ENCODE measurements at places on chromosomes 3 and 15.

GRCh38 chr3:8817486-8817885, 48.1 kb upstream of the OXTR start:
- no peak for DNase-seq

DNA sequence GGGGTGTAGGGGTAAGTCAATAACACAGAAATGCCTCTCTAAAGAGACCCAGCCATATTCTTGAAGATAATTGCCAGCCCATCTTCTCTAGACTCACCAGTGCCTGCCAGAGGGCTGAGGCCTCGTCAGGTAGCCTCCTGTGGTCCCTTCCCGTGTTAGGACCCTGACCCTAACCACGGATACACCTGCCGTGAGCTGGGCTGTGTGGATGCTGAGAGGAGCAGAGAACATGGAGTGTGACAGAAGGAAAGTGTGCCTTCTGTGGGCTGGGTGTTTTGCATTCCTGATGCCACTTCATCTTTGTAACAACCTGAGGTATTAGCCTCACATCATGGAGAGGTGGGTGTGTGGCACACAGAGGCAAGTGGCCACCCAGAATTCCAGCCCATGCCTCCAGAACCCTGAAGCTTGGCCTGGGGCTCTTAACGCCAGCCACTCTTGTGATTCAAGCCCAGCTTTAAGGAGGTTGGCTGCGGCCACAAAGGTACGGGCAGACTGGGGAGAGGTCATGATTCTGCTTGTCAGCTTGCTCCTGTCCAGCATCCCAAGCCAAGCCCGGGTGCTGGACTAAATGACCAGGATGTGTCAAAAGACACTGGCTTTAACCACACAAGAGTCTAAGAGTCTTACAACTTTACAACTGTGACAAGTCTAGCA, 21.1 kb upstream of the ABTB1 start:
- no peak for DNase-seq

- no peak for DNase-seq
Observed at GRCh38 chr15:56425976-56426375, 39.0 kb downstream of the MNS1 start.

DNA sequence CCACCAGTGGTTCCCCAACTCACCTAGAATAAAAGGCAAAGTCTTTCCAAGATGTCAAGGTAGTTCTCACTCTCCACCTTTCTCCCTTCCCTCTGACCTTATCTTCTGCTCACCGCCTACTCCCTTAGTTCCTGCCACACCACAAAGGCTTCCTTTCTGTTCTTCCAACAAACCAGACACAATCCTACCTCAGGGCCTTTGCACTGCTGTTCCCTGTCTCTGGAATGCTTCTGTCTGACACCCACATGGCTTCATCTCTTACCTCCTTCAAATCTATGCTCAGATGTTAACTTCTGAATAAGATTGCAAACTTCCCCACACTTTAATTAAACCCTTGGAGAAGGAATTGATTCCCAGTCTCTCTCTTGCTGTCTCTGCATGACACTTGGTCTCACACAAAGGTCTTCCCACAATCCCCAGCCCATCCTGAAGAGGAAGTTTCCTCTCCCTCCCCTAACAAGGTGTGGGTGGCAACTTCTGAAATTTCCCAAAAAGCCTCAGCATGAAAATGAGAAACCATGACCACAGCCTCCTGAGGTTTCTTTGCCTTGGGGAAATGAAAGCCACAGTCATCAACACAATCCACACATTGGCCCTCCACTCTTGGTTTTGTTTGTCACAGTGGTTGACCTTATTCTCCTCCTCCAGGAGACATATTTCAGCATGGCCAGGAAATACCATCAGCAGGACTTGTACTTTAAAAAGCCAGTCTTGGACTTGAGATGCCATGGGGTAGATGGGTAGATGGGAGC, 3.0 kb upstream of the RYK start:
- no peak for DNase-seq

DNA sequence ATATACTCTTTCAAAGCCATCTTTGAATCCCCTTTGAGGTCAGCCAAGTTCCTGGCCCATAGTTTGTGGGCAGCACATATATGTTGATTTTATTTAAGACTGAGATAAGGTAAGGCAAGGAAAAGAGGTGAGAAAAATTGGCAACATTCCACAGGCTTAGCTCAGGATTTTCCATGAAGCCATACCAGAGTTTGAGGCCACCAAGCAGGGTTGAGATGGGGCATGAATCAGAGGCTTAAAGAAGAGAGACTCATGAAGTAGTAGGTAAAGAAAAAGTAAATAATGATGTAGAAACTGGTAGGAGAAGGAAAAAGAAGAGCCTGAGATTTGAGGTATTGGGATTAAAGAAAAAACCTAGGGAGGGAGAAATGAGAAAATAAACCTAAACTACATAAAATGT, 89.2 kb downstream of the MYO5A start:
- DNase-seq = no peak

- DNase-seq = no peak
Observed at GRCh38 chr15:29589416-29589815, 232.9 kb downstream of the TJP1 start.

GRCh38 chr3:52172262-52172757, 18.1 kb upstream of the POC1A start:
- DNase-seq = peak; percentile 17

DNA sequence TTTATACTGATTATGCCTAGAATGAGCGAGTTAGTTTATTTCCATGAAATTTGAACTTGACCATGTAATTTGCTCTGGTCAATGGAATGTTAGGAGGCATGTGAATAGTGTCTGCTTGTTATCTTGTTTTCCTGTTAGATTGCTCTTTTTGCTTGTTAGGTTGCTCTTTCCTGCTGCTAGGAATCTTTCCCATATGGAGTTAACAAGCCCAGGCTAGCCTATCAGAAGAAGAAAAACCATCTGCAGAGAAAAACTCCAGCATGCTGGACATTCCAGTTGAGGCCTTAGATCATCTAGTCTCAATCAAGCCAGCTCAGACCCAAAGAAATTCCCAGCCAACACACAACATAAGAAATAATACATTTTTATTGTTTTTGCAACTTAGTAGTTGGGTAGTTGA, 470.2 kb upstream of the AGTR1 start:
- DNase-seq = no peak

DNA sequence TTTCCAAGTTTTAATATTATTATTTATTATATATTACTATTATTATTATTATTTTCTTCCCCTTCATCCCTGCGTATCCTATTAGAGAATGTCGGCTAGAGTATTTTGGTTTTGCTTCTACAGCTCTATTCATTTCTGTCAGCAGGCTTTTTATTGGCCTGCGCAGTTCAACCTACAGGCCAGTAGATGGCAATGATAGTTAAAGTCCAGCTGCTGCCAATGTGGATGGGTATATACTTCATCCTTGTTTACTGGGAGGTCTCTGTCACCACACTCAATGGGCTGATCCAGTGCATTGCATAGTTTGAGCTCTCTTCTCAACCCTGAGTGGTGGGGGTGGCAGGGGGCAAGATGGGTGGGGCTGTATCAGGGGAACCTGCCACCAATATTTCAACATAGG, 799.8 kb downstream of the NSUN3 start:
- DNase-seq = no peak

Measured in anterior cingulate cortex (tissue), 58 donors.